Stimulated activated CD4-positive, alpha-beta T cell treated with anti-CD3 and anti-CD28 coated beads, Interleukin-1b, Interleukin-23, amount 100 ng/mL, for 1 hour (primary cell): ENCODE measurements at places on chromosomes 7 and 10.

DNA sequence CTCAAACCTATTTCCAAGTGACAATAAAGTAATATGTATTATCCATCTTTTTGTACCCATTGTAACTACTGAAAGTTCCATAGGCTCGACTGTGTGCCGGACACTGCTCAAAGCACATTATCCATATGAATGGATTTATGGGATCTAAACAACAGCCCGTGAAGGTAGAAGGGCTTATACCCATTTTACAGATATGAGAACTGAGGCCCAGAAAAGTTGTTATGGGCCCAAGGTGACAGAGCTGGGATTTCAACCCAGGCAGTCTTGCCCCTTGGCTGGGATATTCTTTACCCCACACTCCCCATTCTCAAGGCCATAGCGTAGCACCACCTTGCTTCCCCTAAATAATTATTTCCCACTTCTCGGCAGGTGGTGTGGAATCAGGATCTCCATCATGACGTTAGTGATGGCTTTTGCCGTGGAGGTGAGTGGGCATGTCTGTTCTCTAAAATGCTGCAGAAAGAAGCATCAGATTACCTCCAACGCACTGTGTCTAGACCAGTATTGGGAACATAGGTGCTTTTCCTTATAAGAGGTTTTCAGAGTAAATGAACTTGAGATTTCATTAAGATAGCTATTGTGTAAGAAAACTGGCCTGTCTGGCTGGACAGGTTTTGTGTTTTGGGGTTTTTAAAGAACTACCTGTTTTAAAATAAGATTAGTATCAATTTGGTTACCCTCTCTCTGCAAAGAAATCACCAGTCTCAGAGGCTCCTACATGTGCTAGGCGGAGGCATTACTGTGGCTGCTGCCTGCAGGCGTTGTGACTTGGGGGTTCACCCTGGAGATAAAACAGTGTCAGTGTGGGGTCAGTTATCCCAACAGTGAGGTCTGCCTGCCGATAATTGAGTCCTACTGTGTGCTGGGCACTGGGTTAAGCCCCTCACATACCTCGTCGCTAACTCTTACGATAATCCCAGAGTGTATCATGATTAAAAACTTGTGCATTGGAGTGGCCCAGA is 85.1 kb upstream of the SDK1 start:
- no peak for DNase-seq

DNA sequence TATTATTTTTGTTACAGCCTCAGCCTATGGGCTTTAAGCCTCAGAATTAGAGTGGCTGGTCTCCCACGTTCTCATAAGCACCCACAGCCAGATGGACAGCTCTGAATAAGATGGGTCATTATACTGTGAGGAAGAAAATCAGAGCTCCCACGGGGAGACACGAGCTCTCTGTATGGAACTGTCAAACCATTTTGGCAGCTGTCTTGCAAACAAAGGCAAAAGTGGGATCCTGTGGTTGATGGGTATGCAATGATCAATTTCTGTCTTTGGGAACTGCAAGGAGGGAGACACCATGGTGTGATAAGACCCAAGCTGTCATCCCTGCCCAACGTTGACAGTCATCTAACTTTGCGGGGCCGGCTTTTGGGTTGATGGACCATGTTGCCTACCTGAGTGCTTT is 614.3 kb downstream of the TYW1 start:
- DNase-seq = no peak

DNA sequence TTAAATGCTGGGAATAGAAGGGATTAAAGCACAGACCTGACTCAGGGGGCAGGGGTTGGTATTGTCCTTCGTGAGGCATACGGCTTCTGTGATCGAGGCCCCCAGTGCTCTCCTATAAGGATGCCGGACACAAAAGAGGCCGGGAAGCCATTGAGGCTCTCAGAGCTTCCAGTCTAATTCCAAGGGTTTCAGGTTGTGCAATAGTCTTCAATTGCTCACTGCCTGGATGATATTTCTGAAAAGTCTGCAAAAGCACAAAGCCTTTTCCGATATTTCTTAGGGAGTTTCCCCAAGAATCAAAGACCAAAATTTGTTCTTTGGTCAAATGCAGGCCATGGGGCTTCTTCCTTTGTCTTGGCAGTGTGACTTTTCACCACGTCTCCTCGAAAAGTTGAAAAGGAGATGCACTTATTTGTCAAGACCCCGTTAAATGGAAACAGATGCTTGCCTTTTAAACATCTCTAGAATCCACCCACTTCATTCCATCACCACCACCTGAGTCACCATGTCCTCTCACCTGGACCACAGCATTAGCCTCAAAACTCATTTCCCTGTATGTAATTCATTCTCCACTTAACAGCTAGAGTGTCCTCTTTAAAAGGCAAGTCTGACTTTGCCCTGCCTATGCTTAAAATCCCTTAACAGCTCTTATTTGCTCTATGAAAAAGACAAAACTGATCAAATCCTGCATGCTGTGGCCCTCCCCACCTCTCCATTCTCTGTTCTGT is 134.8 kb upstream of the NAMPT start:
- no peak for DNase-seq

- DNase-seq = no peak
Measured at GRCh38 chr10:31961277-31962074, 32.8 kb upstream of the ARHGAP12 start.

GRCh38 chr7:151275813-151276577 is 27.5 kb upstream of the SMARCD3 start:
- DNase-seq = no peak

GRCh38 chr10:31099664-31100063 is 68.0 kb upstream of the ZNF438 start:
- no peak for DNase-seq
